Hematopoietic multipotent progenitor cell (in vitro differentiated cells): ENCODE measurements at places on chromosomes 11 and 22.

DNA sequence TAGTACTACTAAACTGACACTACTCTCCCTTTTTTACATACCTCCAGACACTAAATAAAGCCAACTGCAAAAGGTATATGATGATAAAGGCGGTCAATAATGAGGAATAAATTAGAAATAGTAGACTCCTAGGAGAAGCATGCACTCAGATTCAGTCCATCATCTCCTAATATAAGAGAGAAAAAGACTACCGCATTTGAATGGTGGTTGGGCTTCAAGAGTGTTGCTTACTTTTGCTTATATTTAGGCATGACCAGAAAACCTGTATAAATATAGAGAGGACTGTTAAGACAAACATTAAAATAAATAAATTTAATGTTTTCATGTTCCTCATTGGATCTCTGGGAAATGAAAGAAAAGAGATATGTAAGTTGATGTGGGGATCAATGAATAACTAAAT is 1137.0 kb downstream of the FAM181B start:
- DNase-seq = no peak

GRCh38 chr11:9838961-9839360 is 175.1 kb downstream of the SWAP70 start:
- no peak for DNase-seq

DNA sequence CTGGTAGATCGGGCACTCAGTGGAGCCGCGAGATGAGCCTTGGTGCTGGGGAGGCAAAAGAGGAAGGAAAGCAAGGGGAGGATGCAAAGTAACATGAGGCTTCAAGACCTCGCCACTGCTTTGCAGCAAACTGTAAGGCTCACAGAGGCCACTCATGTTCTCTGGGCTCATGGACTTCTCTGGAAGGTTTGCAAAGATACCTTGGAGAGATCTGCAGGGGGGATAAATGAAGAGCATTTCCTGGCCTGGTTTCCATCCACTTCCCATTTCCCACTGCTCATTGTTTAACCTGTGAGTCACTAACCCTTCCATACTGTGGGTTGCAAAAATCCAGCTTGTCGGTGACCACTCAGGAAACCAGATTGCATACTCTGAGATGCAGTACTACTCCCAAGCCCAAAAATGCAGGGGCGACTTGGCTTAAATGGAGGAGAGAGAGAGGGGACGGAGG is 38.5 kb downstream of the OSBP2 start:
- DNase-seq = no peak

DNA sequence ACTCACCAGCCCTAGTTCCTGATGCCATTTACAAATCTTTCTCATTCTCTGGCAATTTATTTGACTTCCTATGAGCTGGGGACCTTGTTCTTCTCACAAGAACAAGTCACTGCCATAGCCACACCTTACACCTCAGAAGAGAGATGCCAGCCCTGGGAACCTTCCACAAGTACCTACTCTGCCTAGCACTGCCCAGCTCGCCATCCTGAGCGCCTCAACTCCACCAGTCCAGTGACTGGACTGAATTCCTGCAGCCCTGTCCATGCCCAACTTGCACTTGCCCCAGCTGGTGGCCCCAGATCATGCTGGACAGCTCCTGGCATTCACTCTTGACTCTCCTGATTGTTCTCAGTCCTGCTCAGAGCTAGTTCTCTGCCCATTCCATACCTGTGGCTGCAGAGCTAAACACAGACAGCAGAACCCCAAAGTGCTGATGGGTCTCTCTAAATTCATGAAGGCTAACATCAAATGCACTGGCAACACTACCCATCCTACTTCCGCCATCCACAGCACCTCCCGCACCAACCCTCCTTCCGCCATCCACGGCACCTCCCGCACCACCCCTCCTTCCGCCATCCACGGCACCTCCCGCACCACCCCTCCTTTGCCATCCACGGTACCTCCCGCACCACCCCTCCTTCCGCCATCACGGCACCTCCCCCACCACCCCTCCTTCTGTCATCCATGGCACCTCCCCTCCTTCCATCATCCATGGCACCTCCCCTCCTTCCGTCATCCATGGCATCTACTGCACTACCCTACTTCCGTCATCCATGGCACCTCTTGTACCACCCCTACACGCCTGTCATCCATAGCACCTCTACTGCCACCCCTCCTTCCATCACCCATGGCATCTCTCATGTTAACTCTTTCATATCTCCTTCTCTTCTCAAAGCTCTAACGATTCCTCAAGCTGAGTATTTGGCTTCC is 23.6 kb upstream of the SLC25A1 start:
- DNase-seq = no peak

- no peak for DNase-seq
Observed at GRCh38 chr11:73321604-73322381, 13.7 kb downstream of the ARHGEF17 start.

- no peak for DNase-seq
Observed at GRCh38 chr11:72869831-72870230, 55.6 kb downstream of the ATG16L2 start.

- no peak for DNase-seq
Observed at GRCh38 chr11:12188548-12189317, 78.3 kb downstream of the MICAL2 start.

DNA sequence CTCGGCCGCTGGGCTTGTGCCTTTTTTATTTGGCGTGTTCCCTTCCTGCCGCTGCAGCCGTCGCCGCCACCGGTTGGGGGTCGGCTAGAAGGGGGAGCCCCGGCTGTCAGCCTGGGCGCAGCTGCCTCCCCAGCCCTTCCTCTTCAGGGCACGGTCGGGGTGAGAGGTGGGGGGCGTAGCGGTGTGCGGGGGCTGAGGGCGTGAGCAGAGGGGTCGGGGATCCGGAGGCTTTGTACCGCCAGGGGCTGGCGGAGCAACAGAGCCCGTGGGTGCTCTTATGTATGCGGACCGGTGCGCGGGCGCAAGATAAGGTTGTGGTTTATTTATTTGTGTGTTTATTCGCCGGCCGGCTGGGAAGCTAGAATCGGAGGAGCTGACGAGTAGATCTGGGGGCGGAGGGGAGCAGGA is 477 bp downstream of the ZBTB16 start:
- peak; percentile 84 for DNase-seq

GRCh38 chr11:47905358-47906059 is 57.4 kb upstream of the NUP160 start:
- DNase-seq = no peak

- no peak for DNase-seq
Observed at GRCh38 chr11:8333811-8334401, 70.2 kb upstream of the LMO1 start.

GRCh38 chr11:92390783-92391182 is 166.2 kb downstream of the FAT3 start:
- no peak for DNase-seq

DNA sequence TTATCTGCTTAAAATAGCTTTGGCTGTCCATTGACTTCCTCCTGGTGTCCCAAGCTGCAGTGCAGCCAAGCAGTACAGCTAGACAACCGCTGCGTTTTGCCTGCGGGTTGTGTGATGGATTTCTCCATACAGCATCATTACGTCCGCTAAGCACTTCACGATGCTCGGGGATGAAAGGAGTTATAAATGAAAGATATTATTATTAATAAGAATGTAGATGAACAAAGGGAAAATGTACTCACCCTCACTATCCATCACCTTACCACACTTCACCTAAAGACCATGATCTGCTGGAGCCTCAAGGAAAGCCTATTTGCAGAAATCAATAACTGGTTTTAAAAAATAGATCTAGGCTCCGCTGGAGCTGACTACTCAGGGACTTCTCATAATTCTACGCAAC is 509.1 kb downstream of the OPCML start:
- DNase-seq = no peak

DNA sequence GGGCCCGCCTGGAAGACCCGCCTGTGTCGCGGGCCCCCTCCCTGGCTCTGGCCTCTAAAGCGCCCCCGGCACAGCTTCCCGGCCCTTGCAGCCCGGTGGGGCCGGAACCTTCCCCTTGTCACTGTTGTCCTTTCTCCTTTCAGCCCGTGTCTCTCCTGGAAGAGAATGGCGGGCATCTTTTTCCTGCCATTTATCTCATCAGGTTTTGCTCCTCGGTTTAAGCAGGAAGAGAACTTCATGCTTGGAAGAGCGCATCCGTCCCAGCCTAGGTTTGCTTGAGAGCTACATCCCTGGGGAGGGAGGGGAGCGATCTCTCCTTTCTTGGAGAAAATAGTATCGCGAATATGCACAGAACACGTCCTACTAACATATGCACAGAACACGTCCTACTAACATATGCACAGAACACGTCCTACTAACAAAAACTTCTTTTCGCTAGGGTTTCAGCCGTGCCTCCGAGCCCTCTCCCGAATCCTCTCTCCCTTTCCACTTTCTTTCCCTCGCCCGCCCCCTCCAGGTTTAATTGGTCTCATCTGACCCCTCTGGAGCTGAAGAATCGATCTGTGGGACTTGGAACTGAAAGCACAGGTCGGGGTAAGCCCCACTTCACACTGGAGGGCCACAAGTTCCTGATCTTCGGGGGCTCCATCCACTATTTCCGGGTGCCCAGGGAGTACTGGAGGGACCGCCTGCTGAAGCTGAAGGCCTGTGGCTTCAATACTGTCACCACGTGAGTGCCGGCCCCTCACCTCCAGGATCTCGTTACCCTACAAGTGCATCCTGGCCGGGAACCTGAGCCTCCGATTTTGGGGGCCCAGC is 1.2 kb downstream of the GLB1L3 start:
- DNase-seq = no peak

- DNase-seq = no peak
Observed at GRCh38 chr11:79052544-79052943, 388.3 kb downstream of the TENM4 start.

GRCh38 chr11:88813233-88813915 is 252.4 kb downstream of the GRM5 start:
- no peak for DNase-seq

DNA sequence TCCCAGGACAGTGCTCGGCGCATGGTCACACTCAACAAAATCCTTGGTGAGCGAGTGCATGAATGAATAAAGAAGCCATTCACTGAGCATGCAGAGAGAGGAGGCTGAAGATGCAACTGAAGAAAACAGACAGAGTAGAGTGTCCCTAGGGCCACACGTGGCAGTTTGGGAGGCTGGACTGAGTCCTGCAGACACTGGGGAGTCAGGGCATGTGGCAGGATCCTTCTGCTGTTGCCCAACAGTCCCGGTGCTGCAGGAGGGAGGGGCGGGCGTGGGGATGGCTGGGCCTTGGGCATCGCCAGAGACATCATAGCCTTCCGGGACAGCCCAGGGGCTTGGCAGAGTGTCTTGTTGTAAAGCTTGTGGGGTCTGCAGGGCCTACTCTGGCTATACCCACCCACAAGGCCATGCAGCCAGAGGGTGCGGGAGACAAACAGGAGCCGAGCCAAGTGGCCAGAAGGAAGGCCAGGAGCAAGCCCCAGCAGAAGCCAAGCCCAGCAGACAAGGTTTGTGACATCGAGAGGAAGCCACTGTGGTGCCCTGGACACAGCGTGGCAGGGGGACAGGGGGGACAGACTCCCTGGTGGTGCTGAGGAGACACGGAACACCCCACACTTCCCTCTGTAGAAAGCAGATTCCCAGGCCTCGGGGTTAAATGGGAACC is 26.7 kb upstream of the FBLN1 start:
- no peak for DNase-seq

DNA sequence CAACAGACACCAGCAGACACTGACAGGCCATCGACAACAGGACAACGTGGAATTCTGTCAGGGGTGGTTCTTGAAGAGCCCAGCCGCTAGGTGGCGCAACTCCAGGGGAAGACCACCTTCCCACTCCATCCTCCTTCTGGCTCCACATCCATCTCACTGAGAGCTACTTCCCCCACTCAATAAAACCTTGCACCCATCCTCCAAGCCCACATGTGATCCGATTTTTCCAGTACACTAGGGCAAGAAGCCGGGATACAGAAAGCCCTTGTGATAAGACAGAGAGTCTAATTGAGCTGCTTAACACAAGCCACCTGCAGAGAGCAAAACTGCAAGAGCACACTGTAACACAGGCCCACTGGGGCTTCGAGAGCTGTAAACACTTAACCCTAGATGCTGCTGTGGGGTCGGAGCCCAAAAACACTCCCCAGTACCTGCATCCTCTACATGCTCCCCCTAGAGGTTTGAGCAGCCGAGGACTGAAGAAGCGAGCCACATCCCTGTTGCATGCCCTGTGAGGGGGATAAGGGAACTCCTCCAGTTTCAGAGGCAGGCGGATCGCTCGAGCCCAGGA is 11.5 kb upstream of the RAB39A start:
- peak; percentile 41 for DNase-seq

DNA sequence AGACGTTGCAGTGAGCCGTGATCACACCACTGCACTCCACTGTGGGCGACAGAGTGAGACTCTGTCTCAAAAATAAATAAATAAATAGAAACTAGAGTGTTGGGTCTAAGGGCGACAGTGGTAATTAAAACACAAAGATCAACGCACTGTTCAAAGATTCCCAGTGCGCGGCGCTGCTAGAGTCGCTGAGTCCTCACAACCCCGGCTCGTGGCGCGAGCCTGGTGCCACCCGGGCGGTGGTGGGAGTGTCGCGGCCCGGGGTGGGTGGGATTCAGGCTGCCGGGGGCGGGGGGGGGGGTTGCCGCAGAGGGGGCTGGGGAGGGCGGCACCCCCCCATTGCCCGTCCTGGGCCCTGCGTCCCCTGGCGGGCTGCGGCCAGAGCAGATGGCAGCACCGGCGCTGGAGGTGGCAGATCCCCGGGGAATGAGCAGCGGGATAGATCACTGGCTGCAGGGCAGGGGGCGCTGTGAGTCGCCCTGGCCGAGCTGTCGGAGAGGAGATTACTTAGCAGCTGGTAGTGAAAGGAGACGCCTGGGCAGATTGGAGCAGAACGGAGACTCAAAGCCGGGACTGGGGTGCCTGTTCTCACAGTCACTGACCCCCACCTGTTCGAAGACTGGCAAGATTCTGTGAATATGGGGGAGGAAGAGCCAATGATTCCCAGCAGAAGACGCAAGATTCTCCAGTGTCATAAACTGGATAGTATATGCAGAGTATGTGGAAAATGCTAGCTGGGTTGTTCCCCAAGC is 30.2 kb upstream of the APOBEC3A start:
- peak; percentile 66 for DNase-seq

- no peak for DNase-seq
Observed at GRCh38 chr11:68977781-68978625, 2.8 kb downstream of the MRGPRD start.

DNA sequence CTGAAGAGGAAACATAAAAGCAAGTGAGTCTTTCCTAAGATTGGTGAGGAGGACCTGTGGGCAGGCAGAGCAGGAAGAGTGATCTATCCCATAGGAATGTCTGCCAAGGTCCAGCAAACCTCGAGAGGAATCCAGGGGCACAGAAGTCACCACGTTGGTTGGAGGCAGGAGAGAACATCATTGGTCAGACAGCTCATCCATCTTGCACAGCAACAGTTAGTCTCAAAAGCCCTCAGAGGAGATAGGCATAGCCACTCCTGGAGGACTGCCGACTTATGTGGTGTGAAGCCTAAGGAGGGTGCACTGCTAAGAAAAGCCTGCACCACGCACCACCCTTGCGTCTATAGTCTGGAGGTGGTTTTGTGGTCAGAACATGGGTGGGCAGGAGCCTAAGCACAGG is 109.1 kb downstream of the RASSF10 start:
- DNase-seq = no peak

GRCh38 chr11:134170919-134171281 is 52.9 kb downstream of the NCAPD3 start:
- no peak for DNase-seq
